ENCODE measurements at places on chromosomes 7 and 10.

- peak; percentile 2 for DNase-seq
Observed at GRCh38 chr10:115335366-115335765, 242.2 kb downstream of the ATRNL1 start.

DNA sequence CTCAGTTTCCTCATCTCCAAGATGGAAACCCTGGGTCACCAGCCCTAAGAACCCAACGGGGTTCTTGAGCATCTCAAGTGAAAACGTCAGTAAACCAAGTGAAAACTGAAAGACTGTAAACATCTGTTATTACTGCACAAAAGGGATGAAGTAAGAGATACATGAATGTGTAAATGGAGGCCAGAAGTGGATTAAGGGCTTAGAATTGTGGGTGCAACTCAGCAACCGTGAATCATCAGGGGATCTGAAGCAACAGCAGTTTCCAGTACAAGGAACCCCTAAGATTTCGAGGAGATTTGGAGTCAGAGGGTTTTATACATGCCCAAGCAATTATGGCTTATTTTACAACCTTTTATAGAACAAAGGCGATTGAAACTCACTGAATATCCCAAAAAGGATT is 95.7 kb upstream of the SVIL start:
- DNase-seq = no peak

- DNase-seq = no peak
Observed at GRCh38 chr7:1607696-1608095, 37.9 kb upstream of the PSMG3 start.

DNA sequence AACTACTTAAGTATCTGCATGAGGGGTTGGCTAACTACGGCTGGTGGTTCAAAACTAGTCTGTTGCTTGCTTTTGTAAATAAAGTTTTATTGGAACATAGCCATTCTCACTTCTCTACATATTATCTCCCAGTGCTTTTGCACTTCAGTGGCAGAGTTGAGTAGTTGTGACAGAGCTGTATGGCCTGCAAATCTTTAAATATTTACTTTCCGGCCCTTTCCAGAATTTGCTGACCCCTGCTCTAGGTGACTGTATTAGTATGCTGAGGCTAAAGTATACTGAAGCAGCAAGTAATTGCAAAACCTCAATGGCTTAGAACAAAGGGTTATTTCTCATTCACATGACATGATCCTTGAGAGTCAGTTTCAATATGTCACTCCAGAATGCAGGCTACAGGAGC is 78.3 kb downstream of the OTUD1 start:
- DNase-seq = no peak

DNA sequence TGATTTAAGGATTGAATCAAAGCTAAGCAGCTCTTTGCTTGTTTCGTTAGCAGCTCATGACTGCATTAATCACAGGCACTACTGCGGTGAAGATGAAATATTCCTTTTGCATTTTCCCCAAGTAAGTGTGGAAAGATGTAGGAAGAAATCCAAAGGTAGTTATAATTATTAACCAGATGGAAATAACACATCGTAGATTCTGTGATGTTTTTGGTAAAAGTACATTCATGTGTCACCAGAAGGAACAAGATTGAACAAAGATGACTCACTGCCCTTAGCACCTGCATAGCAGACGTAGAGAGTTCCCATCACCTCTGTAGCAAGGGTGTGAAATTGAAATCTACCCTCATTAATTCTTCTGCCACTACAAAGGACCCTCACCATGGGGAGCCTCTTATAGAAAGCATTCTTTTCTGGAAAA is 37.1 kb downstream of the SMURF1 start:
- DNase-seq = peak; percentile 66

DNA sequence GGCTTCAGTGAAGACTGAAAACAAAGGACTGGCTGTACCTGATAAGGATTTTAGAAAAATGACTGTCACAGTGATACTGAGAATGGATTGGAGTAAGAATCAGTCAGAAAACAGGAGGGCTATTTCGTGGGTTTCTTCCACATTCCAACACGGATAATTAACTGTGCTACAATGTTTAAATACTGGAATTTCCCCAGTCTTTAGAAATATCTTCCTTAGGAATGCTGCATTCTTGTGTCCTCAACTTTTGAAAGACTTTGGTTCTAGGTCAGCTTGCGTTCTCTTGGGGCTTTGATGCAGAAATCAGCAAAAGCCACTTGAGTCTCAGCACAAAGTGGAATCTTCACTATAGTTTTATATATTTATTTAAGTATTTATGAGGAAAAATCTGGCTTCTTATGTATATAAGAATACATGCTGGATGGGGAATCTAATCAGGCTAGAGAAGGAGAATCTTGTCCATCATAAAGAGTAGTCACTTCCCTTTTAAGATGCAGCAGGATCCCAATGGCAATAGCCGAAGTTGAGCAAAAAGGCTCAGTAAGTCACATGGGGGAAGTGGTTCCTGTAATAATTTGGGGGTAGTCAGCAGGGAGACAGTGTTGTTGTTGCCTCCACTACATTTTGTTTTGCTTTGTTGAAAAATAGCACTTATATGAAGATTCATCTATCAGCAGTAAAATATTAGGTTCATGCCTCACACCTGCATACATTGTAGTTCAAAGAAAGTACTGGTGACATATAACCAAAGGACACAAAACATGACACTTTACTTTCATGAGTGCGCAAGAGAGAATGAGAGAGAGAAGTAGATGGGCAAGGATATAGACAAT is 86.0 kb downstream of the CH25H start:
- no peak for DNase-seq

DNA sequence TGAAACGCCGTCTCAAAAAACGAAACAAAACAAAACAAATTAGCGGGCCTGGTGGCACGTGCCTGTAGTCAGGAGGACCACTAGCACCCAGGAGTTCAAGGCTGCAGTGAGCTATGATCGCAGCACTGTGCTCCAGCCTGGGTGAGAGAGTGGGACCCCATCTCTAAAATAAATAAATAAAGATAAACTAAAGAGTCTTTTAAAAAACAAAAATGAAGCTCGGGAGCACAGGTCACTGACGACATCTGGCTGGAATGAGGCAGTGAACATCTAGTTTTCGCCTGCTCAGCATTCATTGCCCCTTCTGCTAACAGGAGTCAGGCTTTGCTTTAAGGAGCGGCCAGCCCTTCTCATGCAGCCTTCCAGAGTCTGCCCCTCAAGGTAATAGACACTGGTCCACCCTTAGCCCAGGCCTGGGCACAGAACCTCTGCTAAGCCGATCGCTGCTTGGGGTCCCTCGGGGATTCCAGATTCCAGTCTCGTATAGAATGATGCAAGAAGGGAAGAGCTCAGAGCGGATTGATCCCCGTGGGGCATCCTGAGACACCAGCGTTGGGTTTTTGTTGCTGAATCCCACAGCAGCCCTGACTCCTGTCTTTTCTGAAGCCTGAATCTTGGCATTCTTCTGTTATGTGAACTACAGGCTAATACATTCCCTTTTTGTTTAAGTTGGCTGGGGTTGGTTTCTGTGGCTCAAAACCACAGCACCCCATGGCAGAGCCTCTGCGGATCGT is 14.2 kb upstream of the FOXK1 start:
- peak; percentile 90 for DNase-seq

- DNase-seq = peak; percentile 21
Observed at GRCh38 chr7:118918556-118918955, 694.1 kb downstream of the ANKRD7 start.

- no peak for DNase-seq
Observed at GRCh38 chr7:132528695-132529094, 47.6 kb downstream of the PLXNA4 start.

GRCh38 chr10:16886031-16886430 is 68.8 kb upstream of the RSU1 start:
- DNase-seq = no peak

DNA sequence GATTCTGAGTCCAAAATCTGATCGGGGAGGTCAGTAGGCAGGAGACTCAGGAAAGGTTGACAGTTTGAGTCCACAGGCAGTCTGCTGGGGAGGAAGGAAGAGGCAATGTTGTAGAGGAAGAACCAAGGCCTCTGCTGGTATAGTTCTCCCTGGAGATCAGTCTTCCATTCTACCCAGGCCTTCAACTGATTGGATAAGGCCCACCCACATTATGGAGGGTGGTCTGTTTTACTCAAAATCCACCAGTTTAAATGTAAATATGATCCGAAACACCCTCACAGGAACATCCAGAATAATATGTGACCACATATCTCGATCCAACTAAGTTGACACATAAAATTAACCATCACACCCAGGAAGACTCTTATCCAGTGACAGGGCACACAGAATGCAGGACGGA is 425.3 kb upstream of the ZMIZ1 start:
- DNase-seq = no peak

DNA sequence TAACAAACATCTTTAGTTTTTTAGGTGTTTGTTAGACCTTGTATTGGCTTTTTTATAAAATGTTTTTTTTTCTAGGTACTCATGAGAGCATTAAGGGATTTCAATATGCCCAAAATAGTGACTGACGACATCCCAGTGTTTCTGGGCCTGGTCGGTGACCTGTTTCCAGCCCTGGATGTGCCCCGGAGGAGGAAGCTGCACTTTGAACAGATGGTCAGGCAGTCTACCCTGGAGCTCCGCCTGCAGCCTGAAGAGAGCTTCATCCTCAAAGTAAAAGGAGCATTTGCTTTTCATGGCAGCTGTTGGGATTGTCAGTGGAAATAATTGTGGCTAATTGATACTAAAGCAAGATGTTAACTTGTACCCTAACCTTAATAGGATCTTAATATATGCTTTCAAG is 161.5 kb downstream of the DNAH11 start:
- no peak for DNase-seq

GRCh38 chr7:120979765-120980499 is 8.6 kb upstream of the CPED1 start:
- DNase-seq = peak; percentile 38

DNA sequence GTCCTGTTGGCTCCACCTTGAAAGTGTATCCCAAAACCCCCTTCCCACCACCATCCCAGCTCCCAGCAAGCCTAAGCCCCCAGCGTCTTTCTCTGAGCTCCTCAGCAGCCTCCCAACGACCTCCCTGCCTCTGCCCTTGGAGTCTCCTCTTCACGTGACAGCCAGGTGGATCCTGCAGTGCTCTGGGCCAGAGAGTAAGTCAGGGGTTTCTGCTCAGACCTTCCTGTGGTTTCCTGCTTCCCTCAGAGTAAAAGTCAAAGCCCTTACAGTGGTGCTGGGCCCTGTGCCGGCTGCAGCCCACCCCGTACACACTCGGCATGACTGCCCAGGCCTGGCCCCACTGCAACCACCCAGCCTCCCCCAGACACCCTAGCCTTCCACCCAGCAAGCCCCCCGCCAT is 51.9 kb downstream of the OAT start:
- no peak for DNase-seq

DNA sequence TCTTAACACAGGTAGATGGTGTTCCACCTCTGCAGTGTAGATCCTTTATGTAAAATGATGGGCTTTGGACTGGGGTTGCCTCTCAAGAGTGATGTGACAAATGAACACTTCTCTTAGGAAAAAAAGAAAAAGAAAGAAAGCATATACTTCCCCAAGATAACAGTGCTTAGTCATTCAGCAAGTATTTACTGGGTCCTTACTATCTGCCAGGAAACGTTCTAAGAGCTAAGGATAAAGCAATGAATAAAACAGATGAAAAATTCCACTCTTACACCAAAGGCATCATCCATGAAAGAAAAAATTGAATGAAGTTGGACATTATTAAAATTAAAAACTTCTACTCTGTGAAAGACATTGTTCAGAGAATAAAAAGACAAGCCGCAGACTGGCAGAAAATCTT is 177.3 kb downstream of the C7orf25 start:
- DNase-seq = no peak

DNA sequence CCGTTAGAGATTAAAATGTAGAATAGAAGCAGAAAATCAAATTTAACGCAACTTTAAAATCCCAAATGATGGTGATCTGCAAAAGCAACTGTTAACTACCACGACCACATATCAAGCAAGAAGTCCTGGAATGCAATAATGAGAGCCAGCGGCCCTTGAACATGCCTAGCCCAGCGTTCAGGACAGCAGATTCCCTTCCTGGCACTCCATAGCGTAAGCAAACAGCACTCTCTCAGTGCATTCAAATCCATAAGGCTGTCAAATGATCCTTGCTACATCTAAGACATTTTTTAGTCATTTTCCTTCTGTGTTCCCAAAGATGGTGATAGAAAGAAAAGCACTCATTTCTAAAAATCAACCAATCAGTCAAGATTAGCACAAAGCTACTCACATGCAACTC is 48.1 kb downstream of the CHST15 start:
- no peak for DNase-seq

GRCh38 chr7:26584326-26584725 is 280.1 kb downstream of the SKAP2 start:
- no peak for DNase-seq

GRCh38 chr10:115936926-115937767 is 335.9 kb downstream of the GFRA1 start:
- peak; percentile 63 for DNase-seq

DNA sequence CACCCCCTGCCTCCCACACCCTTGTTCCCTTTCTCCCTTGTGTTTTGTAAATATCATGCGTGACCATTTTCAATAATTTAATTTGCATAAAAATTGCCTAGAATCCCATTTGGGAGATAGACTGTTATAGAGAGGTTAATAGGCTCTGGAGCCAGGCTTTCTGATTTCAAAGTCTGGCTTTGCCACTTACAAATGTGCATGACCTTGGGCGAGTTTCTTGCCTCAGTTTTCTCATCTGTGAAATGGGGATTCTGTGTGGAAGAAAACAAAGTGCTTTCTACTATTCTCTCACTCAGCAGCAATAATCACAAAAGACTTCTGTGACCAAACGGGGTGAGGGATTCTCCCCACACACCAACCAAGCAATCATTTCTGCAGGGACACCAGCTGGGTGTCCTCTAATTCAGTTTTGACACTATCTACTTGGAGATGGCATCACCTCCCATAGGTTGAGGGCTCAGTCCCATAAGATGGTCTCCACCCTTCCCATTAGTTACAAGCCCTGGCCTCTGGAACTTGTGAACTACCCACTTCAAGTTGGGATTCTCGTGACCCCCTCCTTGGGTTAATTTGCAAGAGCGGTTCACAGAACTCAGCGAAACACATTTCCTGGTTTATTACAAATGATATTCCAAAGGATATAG is 3.5 kb upstream of the ZNF22 start:
- no peak for DNase-seq

DNA sequence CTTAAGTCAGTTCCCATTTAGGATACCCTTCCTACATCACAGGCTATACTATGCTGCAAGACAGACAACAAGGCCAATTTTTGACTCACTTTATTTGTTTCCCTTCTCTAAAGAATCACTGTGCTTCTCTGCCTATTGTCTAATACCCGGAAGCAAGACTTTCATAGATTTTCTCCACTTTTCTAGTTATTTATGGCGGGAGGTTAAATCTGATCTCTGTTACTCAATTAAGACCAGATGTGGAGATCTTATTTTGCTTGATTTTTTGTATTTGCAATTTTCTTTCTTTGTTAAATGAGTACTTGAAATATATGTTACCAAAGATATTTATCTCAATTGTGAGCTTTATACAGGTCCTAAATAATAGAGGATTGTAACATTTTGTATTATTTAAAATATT is 511.5 kb downstream of the ATRNL1 start:
- no peak for DNase-seq

GRCh38 chr10:48760983-48761382 is 76.3 kb downstream of the WDFY4 start:
- DNase-seq = no peak

- no peak for DNase-seq
Observed at GRCh38 chr10:116718058-116718457, 24.3 kb downstream of the HSPA12A start.

- DNase-seq = no peak
Observed at GRCh38 chr7:78588393-78588792, 789.8 kb downstream of the PHTF2 start.

- no peak for DNase-seq
Observed at GRCh38 chr10:119747940-119748339, 22.1 kb downstream of the INPP5F start.

- DNase-seq = peak; percentile 10
Observed at GRCh38 chr7:105354383-105354782, 34.3 kb downstream of the SRPK2 start.

- no peak for DNase-seq
Observed at GRCh38 chr7:79828866-79829265, 305.8 kb upstream of the GNAI1 start.

Data from fibroblast of mammary gland (primary cell).